ENCODE measurements at places on chromosomes 4 and X. TPM values are rescaled to one million over a fixed set of nuclear protein-coding genes. Genes with fewer than 3 reads are reported as not detected.

Gene LGI2
- not detected for total RNA-seq

GRCh38 chrX:41802958-41803357 lies 79.0 kb downstream of the GPR82 start:
- peak; percentile 15 for DNase-seq

Gene HS6ST2
- total RNA-seq = 5.4 TPM

- no peak for DNase-seq
Measured at GRCh38 chrX:133854290-133854689, 131.1 kb downstream of the GPC3 start.

DNA sequence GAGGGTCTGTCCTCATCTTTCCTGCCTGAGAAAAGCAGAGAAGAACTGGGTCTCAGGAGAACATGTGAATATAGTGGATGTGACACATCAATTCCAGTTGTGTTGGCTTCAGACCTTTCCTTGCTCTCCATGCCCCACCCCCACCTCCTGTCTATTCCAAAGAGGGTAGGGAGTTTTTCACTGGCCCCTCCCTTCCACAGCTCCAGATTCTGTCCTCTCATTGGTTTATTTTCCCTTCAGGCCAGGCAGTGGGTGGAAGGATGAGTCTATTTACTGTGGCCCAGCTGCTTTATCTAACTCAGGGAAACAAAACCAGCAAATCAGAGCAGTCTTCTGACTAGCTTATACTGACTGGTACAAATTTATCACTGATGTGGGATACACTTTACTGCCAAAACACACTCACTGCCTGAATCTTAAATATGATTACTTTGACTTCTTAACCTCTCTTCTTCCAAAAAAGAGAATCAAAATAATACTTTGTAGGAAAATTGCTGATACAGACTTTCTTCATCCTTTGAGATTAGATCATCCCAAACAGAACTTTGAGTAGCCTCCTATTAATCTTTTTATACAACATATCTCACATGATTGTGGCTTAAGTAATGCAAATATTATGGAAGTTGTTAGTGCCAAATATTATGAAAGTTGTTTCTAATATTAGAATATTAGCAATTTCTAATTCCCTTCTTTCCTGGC lies 221.2 kb downstream of the MID1 start:
- no peak for DNase-seq

All from A673 (cell line).